ENCODE measurements at places on chromosomes 2 and 18.

- no peak for DNase-seq
These were observed 5.2 kb downstream of the ANKRD53 start for GRCh38 chr2:70983506-70984227.

DNA sequence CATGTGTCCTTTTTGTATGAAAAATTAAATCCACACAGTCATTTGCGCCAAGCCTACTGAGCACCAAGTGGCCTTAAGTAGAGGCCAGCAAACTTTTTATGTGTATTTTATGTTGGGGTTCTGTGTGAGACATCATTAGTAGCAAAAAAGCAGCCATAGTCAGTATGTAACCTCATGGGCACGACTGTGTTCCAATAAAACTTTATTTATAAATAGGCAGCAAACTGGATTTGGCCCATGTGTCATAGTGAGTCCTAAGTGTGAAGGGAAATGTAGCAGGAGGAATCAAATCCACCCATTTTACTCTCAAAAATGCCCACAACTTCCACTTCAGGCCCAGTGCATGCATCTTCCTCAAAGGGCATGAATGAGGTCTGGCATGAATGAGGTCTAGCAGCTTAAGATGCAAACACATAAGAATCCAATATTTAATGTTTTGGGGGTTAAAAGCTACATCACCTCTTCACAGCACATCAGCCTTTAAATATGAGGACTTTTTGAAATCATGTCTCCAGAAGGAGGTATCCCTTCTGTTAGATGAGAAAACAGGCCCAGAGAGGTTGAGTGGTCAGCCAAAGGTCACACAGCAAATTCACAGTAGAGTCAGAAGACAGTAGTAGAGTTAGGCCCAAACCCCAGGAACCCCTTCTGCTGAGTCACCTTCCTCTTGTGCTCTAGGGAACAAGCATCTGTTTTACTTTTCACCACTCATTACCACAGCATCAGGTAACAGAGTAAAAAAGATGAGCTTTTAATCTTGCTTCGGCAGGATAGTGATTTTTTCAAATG, 45.6 kb downstream of the MREG start:
- DNase-seq = peak; percentile 45

DNA sequence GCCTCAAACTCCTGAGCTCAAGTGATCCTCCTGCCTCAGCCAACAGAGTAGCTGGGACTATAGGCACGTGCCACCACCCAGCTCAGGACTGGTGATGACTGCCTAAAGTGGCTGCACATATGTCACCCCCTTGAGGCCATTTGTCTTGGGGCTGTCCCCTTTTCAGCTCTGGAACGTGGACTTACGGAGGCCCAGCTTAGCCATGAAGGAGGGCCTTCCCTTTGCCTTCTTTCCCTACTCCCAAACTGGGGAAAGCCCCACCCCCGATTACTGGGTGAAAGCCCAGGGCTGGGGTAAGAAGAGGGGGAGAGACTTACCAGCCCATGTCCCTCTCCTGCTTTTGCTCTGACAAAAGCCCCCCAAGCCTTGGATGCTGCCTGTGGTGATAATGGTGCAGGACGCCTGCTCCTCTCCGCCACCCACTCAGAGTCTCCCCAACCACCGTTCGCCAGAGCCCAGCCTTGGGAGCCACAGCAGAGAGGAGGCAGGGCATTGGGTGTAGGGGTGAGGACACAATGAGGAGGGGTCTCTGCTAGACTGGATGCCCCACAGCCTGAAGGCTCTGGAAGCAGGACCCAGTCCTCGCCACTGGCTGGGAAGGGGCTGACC, 2.5 kb upstream of the DUSP2 start:
- DNase-seq = no peak

DNA sequence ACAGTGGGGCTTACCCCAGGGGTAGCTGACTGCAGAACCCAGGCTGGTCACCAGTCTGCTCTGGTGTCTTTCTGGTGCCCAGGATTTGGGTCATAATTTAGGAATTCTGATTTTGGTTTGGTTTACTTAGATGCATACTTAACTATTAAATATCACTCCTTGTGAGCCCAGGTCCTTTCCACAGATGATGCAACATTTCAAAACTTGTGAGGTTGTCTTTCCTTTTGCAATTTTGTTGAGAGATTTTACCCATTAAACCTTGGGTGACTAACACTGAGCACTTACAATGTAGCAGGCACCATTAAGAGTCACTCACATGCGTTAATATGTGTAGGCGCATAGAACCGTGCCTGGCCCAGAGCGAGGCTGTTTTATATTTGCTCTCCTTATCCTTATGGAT, 61.8 kb upstream of the RPL31 start:
- no peak for DNase-seq

DNA sequence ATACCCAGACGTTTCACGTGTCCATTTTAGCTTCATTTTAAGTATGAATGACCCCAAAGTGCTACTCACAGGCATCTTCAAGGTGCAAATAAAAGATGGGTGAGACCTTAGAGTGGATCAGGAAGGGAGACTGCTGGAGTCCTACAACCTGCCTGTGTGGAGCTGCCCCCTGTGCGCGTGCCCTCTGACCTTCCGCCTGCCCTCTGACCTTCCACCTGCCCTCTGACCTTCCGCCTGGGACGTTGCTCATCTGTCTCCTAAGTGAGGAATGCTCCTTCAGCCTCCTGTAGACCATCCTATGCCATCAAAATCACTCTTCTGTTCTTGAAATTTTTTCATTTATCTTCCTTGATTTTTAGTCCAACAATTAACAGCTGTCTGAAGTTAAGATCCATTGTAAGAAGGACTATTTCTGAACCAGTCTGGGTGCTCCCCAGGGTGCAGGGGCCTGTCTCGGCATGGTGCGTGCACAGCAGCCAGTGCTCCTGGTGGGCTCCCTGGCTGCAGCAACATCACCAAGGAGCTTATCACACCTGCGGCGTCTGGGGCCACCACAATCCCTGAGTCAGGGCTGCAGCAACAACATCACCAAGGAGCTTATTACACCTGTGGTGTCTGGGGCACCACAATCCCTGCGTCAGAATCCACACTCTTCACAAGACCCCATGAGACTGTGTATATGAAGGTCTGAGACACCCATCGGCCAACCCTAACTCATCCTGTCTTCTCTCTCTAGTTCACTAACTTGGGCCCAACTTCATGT, 86.0 kb downstream of the TPO start:
- DNase-seq = no peak

Measured in fibroblast of mammary gland (primary cell).